ENCODE measurements at places on chromosomes 4 and X. TPM values are rescaled to one million over a fixed set of nuclear protein-coding genes. Genes with fewer than 3 reads are reported as not detected.

Gene XAGE2
- not detected for total RNA-seq

Gene IRS4
- 70.1 TPM for total RNA-seq

Gene XPNPEP2
- 1.7 TPM for total RNA-seq

Gene EPGN
- not detected for total RNA-seq

Gene RNF128
- not detected for total RNA-seq

Gene ZDHHC9
- total RNA-seq, result 33.1 TPM

Gene MAGEA11
- total RNA-seq, result not detected

Gene FNIP2
- 10.5 TPM for total RNA-seq

Gene NSD2
- total RNA-seq, result 176 TPM

Gene IGFBP7
- 0.86 TPM for total RNA-seq

Gene TRPC3
- total RNA-seq, result 0.17 TPM

Gene MAGEA2B
- not detected for total RNA-seq

Gene UNC5C
- 0.15 TPM for total RNA-seq

Gene BLOC1S4
- total RNA-seq, result 24.6 TPM

Gene TLR3
- 0.62 TPM for total RNA-seq

Gene DCX
- total RNA-seq, result 4.8 TPM

Gene MBTPS2
- 8.4 TPM for total RNA-seq

Gene PNMA6F
- total RNA-seq, result not detected

Gene GUCY1B1
- total RNA-seq, result 10.9 TPM

Gene FATE1
- not detected for total RNA-seq

Gene POU3F4
- not detected for total RNA-seq

Gene PARM1
- total RNA-seq, result 1.6 TPM

Gene SOX3
- 20.4 TPM for total RNA-seq

Gene TECRL
- not detected for total RNA-seq

Gene VAMP7
- 43.8 TPM for total RNA-seq

Gene FGB
- 0.56 TPM for total RNA-seq

Gene GASK1B
- not detected for total RNA-seq

Gene APLN
- total RNA-seq, result 0.46 TPM

Gene L1CAM
- 0.49 TPM for total RNA-seq

Gene SSX4
- not detected for total RNA-seq

Gene SFRP2
- 86.1 TPM for total RNA-seq

Gene NLRP2B
- total RNA-seq, result not detected

Gene RNF150
- 1.4 TPM for total RNA-seq

Gene PABPC1L2B
- not detected for total RNA-seq

Gene ZMAT1
- total RNA-seq, result 3.1 TPM

Gene CCKAR
- not detected for total RNA-seq

Measured in neural progenitor cell (in vitro differentiated cells).